Suppressor macrophage (primary cell): ENCODE measurements at places on chromosomes 2 and 18.
A peak's percentile ranks its signal among the peaks of the same experiment; 100 is the strongest.

GRCh38 chr2:176103742-176104315 lies 3.3 kb upstream of the HOXD11 start:
- no peak for DNase-seq

- DNase-seq, result no peak
Observed at GRCh38 chr2:99631700-99632099, 141.9 kb upstream of the REV1 start.

GRCh38 chr2:53429901-53430300 lies 337.7 kb upstream of the CHAC2 start:
- no peak for DNase-seq

- no peak for DNase-seq
Observed at GRCh38 chr2:10255189-10256030, 47.3 kb upstream of the HPCAL1 start.

GRCh38 chr2:15561574-15562344 lies 625 bp upstream of the NBAS start:
- peak; percentile 30 for DNase-seq

- no peak for DNase-seq
Observed at GRCh38 chr18:77099485-77100370, 32.9 kb downstream of the MBP start.

- no peak for DNase-seq
Observed at GRCh38 chr2:218540015-218540414, 28.1 kb downstream of the USP37 start.

- peak; percentile 78 for DNase-seq
Observed at GRCh38 chr2:10307561-10308156, 5.0 kb downstream of the HPCAL1 start.

DNA sequence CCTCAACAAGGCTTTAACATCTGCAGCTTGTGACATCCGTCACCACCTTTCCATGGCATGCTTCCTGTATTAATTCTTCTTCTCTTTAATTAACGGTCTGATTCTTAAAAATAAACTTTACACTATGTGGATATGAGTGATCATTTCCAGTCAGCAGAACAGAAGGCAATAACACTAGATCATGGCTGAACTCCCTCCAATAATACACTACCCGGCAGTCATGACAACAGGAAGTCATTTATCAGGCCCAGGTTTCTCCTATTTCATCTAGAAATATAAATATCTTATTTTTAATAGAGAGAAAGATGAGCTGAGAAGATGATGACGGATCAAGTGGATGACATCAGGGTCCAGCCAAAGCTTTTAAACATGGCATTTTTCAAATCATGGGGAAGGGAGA lies 792.2 kb downstream of the SLC4A3 start:
- DNase-seq, result no peak

DNA sequence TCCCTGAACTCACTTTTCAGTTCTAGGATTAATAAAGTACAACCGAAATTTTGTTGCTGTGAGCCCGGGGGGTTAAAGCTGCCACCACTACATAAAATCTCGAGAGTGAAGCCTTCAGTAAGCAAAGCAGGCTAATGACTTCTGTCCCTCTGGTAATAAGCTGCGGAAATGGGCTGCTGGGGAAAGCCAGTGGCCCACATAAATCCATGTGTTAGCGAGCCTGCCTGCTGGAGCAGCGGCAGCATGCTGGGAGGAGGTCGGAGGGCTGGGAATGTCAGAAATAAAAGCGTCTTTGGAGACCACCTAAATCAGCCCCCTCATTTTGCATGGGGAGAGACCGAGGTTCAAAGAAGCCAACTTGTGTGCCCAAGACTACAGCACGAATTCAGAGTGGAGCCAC lies 371.7 kb downstream of the TNS1 start:
- no peak for DNase-seq

DNA sequence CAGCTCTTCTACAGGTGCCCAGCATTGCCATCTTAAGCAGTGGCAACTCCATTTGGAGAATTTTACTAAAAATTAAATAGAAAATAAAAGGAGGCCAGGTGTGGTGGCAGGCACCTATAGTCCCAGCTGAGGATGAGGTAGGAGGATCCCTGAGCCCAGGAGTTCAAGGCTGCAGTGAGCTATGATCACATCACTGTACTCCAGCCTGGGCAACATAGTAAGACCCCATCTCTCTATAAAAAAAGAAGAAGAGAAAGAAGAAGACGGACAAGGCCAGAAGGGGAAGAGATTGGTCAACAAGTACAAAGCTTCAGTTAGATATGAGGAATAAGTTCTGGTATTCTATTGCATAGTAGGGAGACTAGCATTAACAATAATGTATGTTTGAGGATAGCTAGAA lies 21.7 kb upstream of the HNRNPA3 start:
- no peak for DNase-seq

DNA sequence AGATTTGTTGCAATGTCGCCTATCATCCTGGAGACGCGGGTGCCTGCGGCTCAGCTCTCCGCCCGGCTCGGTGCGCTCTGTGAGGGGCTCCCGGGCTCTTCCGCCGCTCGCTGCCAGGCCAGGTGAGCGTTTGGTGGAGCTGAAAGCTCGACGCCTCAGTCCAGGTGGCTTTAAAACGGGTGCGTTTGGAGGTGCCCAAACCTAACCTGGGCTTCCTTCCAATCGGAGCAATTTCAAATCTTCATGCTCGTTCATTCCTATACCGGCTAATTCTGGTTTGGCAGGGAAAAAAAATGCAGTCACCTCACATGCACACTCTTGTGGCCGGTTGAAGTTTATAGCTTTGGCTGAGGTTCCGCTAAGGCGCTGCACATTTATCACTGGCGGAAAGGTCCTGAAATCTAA lies at the start of gene SLC16A14:
TSS of gene SLC16A14 (minus strand) at position 274 of the 405 bp plus-strand sequence. CDS start 9,572 bp downstream, outside the sequence.
- peak; percentile 45 for DNase-seq

- DNase-seq, result no peak
Observed at GRCh38 chr2:18123211-18123570, 244.7 kb downstream of the KCNS3 start.

- DNase-seq, result peak; percentile 96
Observed at GRCh38 chr2:10285556-10286198, 17.0 kb upstream of the HPCAL1 start.

GRCh38 chr2:42959234-42960001 lies 167.0 kb upstream of the HAAO start:
- no peak for DNase-seq

DNA sequence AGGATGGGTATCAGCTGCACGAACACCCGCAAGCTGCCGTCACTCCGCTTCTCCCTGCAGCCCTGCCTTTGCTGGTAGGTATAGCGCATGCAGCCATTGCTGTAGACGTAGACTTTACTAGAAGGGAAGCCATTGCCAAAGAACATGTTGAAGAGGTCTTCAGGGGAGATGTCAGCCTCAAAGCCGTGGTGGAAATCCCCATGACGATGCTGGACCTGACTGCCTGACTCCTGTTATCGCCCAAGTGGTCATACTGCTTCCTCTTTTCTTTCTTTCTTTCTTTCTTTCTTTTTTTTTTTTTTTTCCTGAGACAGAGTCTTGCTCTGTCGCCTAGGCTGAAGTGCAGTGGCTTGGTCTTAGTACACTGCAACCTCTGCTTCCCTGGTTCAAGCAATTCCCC lies 68.7 kb upstream of the SPRED2 start:
- no peak for DNase-seq

GRCh38 chr2:227436436-227437174 lies 35.4 kb upstream of the AGFG1 start:
- peak; percentile 48 for DNase-seq

DNA sequence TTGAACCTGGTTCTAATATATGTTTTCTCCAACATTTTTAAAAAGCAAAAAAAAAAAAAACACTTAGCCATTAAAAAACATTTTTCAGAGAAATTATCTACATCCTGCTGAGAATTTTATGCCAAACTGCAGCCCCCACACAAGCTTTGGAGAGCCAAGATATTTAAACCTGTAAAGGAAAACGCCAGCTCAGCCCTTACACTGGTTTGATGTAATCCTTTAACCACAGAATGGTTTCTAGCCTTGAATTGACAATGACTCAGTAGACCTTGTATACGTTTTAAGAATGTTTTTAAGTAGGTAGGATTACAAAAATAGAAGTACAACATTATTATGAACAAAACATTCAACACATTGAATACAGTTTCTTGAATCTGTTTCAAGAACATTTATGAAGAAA lies 113.6 kb downstream of the BABAM2 start:
- DNase-seq, result no peak

- DNase-seq, result no peak
Observed at GRCh38 chr2:127157651-127158485, 50.9 kb upstream of the BIN1 start.

- DNase-seq, result peak; percentile 61
Observed at GRCh38 chr18:9712611-9713010, 4.5 kb downstream of the RAB31 start.

DNA sequence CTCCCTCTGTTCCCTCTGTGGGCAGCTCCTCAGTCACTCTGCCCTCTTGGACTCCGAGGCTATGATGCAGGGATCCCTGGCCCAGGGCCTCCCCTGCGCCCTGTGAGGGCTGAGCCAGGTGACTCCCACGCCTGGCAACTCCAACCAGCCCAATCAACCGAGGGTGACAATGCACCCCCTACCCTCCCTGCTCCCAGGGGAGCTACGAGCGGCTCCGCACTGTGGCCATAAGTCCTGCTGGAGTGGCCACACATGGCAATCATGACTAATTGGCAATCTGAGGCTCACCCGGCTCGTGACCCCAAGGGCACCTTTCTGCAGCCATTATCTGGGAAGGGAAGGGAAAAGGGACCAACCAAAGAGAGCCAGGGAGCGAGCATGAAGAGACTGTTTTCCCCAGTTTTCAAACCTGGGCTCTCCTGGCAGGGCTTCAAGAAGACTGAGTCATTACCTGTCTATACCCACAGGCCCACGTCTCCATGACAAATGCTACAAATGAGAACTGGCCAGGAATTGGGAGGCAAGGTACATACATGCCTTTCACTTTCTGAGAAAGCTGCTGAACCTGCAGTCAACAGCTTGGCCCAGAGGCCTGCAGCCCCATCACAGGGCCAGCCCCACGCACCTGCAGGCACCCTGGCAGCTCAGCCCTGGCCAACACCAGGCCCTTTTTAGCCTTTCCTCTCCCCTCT lies 45.1 kb downstream of the RPL31 start:
- DNase-seq, result no peak

- DNase-seq, result no peak
Observed at GRCh38 chr2:204510709-204511420, 34.4 kb upstream of the PARD3B start.

DNA sequence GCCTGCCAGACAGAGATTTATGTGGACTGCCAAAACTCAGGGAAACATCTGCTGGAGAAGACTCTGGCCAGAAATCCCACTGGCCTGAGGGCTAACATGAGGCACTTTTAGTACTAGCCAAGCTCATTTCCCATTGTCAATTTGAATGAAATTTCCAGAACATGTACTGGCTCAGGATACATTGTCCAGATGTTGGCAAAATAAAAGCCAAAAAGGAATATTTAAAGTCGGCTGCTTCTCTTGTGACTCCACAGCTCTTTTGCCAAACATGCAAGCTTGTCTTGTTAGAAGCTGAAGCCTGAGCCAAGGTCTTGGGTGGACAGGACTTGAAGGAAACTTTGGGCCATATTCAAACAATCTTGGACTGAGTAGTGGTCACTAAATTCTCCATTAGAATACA lies 215.5 kb downstream of the NCKAP5 start:
- DNase-seq, result no peak

GRCh38 chr2:74707837-74708236 lies 53.8 kb downstream of the SEMA4F start:
- DNase-seq, result no peak

DNA sequence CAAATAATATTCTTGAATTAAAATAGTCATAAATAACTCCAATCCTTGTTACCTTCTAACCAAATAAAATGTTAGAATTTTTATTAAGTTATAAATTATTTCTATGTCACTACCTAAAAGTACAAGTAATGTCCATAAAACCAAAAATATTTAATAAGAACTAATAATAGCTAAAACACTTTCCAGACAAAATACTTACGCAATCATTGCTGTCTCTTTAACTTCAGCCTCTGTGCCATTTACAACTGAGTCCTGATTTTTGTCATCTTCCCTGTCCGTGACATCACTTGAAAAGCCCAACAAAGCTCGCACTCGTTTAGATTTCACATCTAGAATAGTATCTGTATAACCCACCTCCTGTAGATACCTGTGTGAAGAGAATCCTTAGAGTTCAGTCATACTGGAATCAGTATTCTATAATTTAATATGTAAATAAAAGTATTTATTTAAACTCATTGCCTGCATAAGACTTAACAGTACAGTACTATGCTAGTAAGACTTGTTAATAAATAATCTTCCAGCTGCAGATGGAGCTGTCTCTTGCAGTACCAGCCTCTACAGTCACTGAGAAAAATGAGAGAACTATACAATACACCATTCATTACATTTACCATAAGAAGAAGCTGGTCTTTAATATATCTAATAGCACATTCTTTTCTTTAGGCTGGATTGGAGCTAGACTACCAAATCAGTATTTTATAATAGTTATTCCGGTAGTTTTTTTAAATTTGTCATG lies 63.8 kb downstream of the STRN start:
- DNase-seq, result no peak

DNA sequence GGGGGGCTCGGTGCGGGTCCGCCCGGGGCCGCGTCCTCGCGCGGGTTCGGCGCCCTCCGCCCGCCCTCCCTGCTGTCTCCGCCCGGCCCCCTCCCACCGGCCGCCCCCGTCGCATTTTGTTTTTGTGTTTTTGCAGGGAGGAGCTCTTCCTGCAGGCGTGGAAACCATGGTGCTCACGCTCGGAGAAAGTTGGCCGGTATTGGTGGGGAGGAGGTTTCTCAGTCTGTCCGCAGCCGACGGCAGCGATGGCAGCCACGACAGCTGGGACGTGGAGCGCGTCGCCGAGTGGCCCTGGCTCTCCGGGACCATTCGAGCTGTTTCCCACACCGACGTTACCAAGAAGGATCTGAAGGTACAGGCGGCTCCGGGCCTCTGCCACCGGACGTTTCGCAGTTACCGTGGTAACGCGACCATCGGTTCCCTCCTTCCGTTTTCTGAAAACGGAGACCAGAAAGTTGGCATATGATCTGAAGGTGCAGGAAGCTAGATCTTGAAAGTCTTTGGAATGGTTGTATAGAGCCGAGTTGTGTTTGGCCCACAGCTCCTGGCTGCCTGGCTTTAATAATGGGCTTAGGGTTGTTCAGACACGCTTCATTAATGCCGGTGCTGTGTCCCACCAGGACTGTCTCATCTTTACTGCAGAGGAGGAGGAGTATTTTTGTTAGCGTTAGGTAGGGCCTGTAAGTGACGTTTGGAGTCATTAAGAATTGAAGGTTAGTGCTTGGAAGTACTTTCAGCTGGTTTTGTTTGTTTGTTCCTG lies 891 bp downstream of the KDM3A start:
- peak; percentile 77 for DNase-seq

- DNase-seq, result no peak
Observed at GRCh38 chr18:23106575-23106974, 28.7 kb upstream of the CABLES1 start.

- DNase-seq, result no peak
Observed at GRCh38 chr2:80135001-80135400, 169.6 kb downstream of the LRRTM1 start.

- no peak for DNase-seq
Observed at GRCh38 chr18:31511098-31511497, 13.1 kb downstream of the DSG2 start.

- no peak for DNase-seq
Observed at GRCh38 chr18:6576718-6577375, 152.7 kb upstream of the ARHGAP28 start.
